Vagina (tissue), 2 donors: ENCODE measurements at places on chromosomes 2 and 18. TPM values are rescaled to one million over a fixed set of nuclear protein-coding genes. Genes with fewer than 3 reads are reported as not detected.

GRCh38 chr2:10188211-10188610 lies 65.7 kb downstream of the RRM2 start:
- H3K27ac ChIP-seq: no peak overlapping the region
- no peaks in the 10 kb centered on the region for H3K36me3 ChIP-seq
- H3K4me3 ChIP-seq: no peak overlapping the region
- H3K27me3 ChIP-seq: no peaks in the 10 kb centered on the region

DNA sequence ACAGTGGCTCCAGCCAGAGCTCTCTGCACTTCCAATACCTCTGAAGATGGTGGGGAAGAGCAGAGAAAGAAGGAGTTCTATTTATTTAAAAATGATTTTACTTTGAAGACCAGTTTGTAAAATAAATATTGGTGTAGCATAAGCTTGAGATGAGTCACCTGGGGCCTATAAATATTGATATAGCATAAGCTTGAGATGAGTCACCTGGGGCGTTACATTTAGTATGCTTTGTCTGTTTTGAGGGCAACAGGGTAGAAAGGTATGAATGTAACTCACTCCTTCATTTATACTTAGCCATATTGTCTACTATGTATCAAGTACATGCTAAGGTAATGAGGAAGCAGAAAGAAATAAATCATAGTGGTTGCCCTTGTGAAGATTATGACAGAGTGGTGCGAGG lies 7.7 kb upstream of the SULT1C4 start:
- DNase-seq: no peak
- no peaks in the 10 kb centered on the region for H3K36me3 ChIP-seq
- no peaks in the 10 kb centered on the region for H3K27me3 ChIP-seq
- no peak overlapping the region for H3K4me3 ChIP-seq

DNA sequence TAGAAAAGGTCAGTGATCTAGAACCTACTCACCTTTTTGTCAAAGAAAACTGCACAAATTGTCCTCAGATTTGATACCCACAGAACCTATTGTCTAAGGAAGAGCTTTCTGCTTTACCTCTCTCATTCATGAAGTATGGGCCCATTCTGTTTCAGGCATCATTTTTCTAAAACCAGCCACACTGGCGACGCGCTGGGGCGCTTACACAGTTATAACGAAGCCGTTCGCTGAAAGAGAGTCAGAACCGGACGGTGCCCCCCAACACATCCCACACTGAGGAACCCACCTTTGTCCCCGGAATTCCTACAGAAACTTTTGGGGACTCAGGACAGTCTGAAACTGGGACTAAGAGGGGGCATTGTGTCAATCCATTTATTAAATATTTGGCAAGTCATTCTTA lies 206.3 kb upstream of the HAAO start:
- H3K36me3 ChIP-seq: no peaks in the 10 kb centered on the region
- no peak overlapping the region for H3K4me3 ChIP-seq
- DNase-seq: no peak
- H3K27me3 ChIP-seq: no peaks in the 10 kb centered on the region
- H3K4me1 ChIP-seq: peaks cover 13% of the 10 kb centered on the region

- no peaks in the 10 kb centered on the region for H3K27me3 ChIP-seq
- H3K4me1 ChIP-seq: peaks cover 4% of the 10 kb centered on the region
- no peak overlapping the region for H3K4me3 ChIP-seq
Measured at GRCh38 chr2:25441353-25441752, 99.6 kb upstream of the DNMT3A start.

DNA sequence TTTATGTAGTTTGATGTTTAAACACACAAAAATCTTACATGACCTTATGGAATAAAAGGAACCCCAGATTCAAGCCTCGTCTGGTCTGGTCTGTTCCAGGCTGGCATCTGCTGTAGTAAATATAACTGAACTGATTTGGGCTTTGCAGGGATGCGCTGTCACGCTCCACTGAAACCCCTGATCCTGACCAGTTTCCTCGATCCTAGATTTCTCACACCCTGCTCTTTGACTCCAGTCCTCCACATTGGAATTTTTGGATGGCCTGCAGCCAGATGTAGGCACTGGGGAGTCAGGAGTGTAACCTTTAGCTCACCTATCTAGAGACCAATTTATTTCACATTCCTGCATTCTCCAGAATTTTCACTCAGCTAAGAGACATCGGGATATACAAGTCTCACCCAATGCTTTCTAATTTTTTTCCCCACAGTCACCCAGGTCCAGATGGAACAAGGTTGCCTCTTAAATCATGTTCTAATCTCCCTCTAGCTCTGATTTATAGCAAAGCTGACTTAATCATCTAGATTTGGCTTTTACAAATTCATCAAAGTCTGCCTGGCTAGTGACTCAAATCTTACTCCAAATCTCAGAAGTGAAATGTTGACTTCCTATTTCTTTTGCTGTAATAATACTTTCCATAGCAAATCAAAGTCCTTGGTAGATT lies 219.6 kb downstream of the CD226 start:
- H3K36me3 ChIP-seq: no peaks in the 10 kb centered on the region
- DNase-seq: no peak
- no peaks in the 10 kb centered on the region for H3K4me1 ChIP-seq
- no peak overlapping the region for H3K27ac ChIP-seq

- no peaks in the 10 kb centered on the region for H3K27me3 ChIP-seq
- no peaks in the 10 kb centered on the region for H3K4me1 ChIP-seq
- H3K36me3 ChIP-seq: no peaks in the 10 kb centered on the region
- no peak for DNase-seq
- H3K27ac ChIP-seq: no peak overlapping the region
Measured at GRCh38 chr2:97719362-97720155, 6.2 kb downstream of the ZAP70 start.

Gene ALMS1
- 25.0 TPM for total RNA-seq

Gene CLEC4F
- 0.49 TPM for total RNA-seq

DNA sequence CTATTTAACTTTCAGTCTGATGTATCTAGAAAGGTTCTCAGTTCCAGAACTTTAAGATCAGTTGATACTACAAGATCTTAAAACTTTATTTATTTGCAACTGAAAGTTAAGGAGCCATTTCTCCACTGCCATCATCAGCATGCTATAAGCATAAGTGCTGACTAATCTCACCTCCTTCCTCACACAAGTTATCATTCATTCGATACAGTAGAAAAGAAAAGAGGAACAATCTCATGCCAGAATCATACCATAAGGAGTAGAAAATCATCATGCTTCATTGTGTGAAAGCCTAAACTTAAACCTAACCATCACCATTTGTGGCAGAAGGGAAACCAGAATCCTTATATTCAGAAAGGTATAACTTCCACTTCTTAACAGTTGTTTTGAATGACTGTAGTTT lies 176.6 kb upstream of the NRXN1 start:
- no peak overlapping the region for H3K27ac ChIP-seq
- H3K27me3 ChIP-seq: no peaks in the 10 kb centered on the region
- no peaks in the 10 kb centered on the region for H3K4me1 ChIP-seq
- DNase-seq: no peak
- H3K36me3 ChIP-seq: no peaks in the 10 kb centered on the region
- no peak overlapping the region for H3K4me3 ChIP-seq

Gene UGT1A4
- 0.98 TPM for total RNA-seq

- H3K27ac ChIP-seq: no peak overlapping the region
- H3K4me3 ChIP-seq: no peak overlapping the region
- no peaks in the 10 kb centered on the region for H3K36me3 ChIP-seq
- no peak for DNase-seq
- no peaks in the 10 kb centered on the region for H3K4me1 ChIP-seq
Measured at GRCh38 chr2:170362313-170362870, 184.4 kb downstream of the MYO3B start.

- H3K4me1 ChIP-seq: peaks cover 14% of the 10 kb centered on the region
- H3K4me3 ChIP-seq: no peak overlapping the region
- H3K27ac ChIP-seq: no peak overlapping the region
- no peaks in the 10 kb centered on the region for H3K27me3 ChIP-seq
- H3K36me3 ChIP-seq: no peaks in the 10 kb centered on the region
Measured at GRCh38 chr2:235598532-235599531, 105.0 kb downstream of the AGAP1 start.

Gene CDCA7
- total RNA-seq: 9.1 TPM

Gene DCC
- total RNA-seq: not detected

- H3K4me3 ChIP-seq: no peak overlapping the region
- no peak overlapping the region for H3K27ac ChIP-seq
- no peaks in the 10 kb centered on the region for H3K4me1 ChIP-seq
- no peaks in the 10 kb centered on the region for H3K27me3 ChIP-seq
- DNase-seq: no peak
- H3K36me3 ChIP-seq: no peaks in the 10 kb centered on the region
Measured at GRCh38 chr18:64620971-64621560, 472.2 kb upstream of the LINC00305 start.

DNA sequence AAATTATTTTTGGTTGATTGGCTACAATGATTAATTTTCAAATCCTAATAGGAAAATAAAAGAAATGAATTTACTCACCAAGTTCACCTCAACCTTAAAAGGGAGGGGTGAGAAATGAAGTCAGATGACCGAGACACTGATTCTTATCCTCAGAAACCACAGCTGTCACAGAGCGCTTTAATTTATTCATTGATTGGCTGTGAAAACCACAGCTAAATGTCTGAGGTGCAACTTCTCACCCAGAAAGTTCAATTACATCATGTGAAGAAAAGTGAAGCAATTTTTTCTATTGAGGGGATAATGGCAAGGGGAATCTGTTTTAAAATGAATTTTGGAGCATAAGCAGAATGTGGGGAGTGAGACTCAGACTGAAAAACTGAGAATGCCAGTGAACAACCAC lies 128.4 kb downstream of the RNF152 start:
- no peak for DNase-seq
- H3K4me3 ChIP-seq: no peak overlapping the region
- no peaks in the 10 kb centered on the region for H3K36me3 ChIP-seq
- H3K4me1 ChIP-seq: no peaks in the 10 kb centered on the region
- H3K27me3 ChIP-seq: no peaks in the 10 kb centered on the region
- no peak overlapping the region for H3K27ac ChIP-seq

Gene EPG5
- total RNA-seq: 29.5 TPM

DNA sequence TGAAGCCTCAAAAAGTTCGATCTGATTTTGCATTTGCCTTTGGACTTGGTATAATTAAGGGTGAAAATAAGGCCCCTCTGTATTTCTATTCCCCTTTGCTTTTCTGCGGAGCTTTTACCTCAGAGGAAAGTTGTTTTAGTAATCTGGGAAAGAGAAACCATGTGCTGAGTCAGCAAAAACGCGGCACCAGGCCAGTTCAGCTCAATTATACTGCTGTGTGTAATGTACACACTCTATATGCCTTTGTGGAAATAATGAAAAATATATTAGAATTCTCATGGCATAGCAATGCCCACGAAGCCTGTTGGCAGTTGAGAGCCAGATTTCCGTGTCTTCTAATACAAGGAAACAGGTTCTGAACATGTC lies 161.9 kb upstream of the SIX2 start:
- H3K27me3 ChIP-seq: no peaks in the 10 kb centered on the region
- no peaks in the 10 kb centered on the region for H3K36me3 ChIP-seq
- H3K4me1 ChIP-seq: peaks cover 19% of the 10 kb centered on the region
- peak overlapping the region; percentile 92 for H3K27ac ChIP-seq

Gene NOSTRIN
- 30.0 TPM for total RNA-seq

- H3K36me3 ChIP-seq: no peaks in the 10 kb centered on the region
- no peaks in the 10 kb centered on the region for H3K27me3 ChIP-seq
- no peak overlapping the region for H3K4me3 ChIP-seq
- H3K4me1 ChIP-seq: peaks cover 17% of the 10 kb centered on the region
- DNase-seq: peak; percentile 95
- H3K27ac ChIP-seq: no peak overlapping the region
Measured at GRCh38 chr18:79524181-79525078, 128.7 kb downstream of the NFATC1 start.

Gene SLC16A14
- total RNA-seq: 9.8 TPM

Gene SLC39A6
- 39.3 TPM for total RNA-seq

Gene ANKMY1
- total RNA-seq: 20.6 TPM

GRCh38 chr18:27861539-27861938 lies 315.4 kb downstream of the CDH2 start:
- no peak overlapping the region for H3K4me3 ChIP-seq
- DNase-seq: no peak
- H3K4me1 ChIP-seq: no peaks in the 10 kb centered on the region
- no peak overlapping the region for H3K27ac ChIP-seq
- H3K27me3 ChIP-seq: no peaks in the 10 kb centered on the region

DNA sequence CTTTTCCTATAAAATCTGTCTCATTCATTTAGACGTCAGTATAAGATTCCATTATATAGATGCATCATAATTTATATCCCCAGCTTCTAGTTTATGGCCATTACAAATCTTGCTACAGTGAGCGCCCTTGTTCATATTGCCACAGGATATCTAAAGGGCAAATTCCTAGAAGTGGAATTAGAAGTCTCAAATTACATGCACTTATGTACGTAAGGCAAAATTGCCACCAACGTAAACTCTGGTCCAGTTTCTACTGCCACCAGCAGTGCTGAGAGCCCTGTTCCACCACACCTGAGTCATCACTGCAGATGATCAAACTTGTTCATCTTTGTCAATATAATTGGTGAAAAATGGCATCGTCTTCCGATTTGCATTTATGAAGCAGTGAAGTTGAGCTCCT lies 90.9 kb upstream of the ID2 start:
- DNase-seq: no peak
- no peaks in the 10 kb centered on the region for H3K4me1 ChIP-seq
- H3K36me3 ChIP-seq: no peaks in the 10 kb centered on the region
- H3K27ac ChIP-seq: no peak overlapping the region

DNA sequence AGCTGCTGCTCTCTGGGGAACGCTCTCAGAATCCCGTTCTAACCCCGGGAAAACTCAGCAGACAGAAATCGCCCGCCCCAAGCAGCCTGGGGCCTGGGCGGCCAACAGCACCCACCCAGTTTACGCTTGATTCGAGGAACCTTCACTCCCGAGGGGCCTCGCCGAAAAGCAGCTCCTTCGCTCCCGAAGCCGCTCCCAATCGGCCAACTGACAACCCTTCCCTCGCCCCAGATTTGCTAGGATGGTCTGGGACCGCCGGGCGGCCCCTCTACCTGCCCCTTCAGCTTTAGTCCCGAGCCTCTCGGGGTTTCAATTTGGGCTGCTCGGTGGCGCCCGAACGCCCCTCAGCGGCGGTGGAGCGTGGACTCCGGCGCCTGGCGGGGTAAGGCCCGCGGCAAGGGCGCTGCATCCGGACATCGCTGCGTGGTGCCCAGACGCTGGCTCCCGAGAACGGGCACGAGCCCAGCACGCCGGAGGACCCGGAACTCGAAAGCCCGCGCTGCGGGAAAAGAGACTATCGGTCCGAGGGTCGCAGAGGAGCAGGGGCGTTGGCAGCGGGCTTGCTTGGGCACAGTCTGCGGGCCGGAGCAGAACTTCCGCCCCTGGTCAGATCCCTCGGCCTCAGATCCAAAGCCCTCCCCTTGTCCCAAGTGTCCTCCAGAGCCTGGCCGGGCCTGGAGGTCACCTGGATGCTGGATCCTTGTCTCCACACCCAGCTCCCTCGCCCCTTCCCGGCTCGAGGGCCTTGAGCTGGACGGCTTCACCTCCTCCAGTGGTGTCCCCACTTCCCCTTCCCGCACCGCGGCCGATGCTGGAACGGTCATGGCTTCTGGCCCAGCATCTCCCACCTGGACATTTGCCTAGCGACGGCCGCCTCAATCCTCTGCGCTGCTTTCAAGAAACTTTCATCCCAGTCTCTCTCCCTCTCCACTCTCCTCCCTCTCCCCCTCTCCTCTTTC lies 3.0 kb upstream of the OTX1 start:
- H3K27me3 ChIP-seq: no peaks in the 10 kb centered on the region
- peaks cover 32% of the 10 kb centered on the region for H3K4me1 ChIP-seq
- no peak overlapping the region for H3K27ac ChIP-seq
- no peak for DNase-seq
- no peak overlapping the region for H3K4me3 ChIP-seq

GRCh38 chr2:176071330-176072291 lies 12.2 kb downstream of the EVX2 start:
- no peak overlapping the region for H3K4me3 ChIP-seq
- no peaks in the 10 kb centered on the region for H3K4me1 ChIP-seq
- H3K27me3 ChIP-seq: no peaks in the 10 kb centered on the region
- no peak overlapping the region for H3K27ac ChIP-seq
- H3K36me3 ChIP-seq: no peaks in the 10 kb centered on the region

Gene ICOS
- 1.7 TPM for total RNA-seq

Gene DNAH7
- 0.49 TPM for total RNA-seq

Gene FAM168B
- total RNA-seq: 56.7 TPM

Gene ZCCHC2
- 30.4 TPM for total RNA-seq
